ENCODE measurements at places on chromosomes 5 and 9.

DNA sequence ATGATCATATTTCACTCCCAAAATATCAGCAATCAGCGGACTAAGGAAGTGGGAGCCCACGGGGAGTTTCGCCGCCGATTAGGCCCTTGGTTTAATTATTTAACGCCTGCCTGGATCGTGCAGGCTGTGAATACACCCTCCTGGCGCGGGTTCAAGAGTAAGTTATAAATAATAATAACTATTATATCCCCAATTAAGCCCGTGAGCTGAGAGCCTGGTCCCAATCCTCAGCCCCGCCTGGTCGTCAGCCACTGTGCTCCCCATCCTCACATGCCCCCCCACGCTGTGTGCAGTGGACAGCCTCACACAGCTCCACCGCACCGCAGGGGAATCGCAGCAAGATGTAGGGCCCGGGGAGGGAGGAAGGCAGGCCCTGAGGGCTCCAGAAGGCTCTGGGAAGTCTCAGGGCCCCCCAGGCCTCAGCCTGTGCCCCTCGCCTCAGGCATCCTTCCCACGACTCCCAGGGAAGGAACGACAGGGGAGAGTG is 10.8 kb upstream of the PRRX2 start:
- no peak for DNase-seq

GRCh38 chr5:54275361-54275760 is 35.0 kb downstream of the ARL15 start:
- DNase-seq: no peak

DNA sequence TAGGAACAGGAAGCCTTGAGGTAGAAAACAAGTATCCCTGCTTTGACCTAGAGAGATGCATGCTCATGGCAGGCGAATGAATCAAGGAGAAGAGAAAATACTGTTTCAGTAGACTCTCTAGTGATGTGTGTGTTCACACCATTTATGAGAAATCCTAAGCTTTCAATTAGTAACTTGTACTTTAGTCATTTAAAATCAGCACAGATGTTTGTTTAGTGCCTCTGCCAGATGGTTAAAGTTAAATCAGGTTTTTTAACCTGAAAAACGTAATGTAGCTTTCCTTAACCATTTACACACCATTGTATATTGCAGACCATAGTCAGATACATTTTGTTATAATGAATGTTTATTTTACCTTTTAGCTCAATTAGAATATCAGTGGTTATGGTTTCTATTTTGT is 5.0 kb downstream of the TJP2 start:
- no peak for DNase-seq

DNA sequence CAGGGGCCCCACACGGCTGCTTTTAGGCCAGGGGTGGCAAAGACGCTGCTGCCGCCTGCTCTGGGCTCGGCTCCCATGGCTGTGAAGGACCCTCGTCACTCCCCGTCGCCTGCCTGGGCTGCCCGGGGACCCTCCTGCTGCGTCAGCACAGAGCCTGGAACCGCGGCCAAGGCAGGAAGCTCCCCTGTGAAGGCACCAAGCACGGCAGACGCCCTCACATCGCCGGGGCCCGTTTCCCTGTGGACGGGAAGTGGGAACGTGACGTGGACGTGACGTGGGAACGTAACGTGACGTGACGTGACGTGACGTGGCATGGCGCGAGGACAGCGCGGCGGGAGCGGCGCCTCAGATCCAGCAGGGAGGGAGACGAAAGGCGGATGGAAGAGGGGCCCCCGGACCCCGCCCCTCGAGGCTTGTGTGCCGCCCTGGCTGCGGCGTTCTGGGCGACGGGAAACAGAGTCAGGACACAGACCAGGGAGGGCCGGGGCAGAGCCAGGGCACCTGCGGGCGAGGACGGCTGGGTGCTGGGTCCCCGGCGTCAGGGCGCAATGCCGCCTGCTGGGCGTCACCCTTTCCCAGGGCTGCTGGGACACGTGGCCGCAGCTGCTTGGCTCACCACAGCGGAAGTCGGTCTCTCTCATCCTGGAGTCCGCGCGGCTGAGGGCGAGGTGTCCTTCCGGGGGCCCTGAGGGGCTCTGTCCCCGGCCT is 53.1 kb downstream of the MRPL36 start:
- DNase-seq: no peak

DNA sequence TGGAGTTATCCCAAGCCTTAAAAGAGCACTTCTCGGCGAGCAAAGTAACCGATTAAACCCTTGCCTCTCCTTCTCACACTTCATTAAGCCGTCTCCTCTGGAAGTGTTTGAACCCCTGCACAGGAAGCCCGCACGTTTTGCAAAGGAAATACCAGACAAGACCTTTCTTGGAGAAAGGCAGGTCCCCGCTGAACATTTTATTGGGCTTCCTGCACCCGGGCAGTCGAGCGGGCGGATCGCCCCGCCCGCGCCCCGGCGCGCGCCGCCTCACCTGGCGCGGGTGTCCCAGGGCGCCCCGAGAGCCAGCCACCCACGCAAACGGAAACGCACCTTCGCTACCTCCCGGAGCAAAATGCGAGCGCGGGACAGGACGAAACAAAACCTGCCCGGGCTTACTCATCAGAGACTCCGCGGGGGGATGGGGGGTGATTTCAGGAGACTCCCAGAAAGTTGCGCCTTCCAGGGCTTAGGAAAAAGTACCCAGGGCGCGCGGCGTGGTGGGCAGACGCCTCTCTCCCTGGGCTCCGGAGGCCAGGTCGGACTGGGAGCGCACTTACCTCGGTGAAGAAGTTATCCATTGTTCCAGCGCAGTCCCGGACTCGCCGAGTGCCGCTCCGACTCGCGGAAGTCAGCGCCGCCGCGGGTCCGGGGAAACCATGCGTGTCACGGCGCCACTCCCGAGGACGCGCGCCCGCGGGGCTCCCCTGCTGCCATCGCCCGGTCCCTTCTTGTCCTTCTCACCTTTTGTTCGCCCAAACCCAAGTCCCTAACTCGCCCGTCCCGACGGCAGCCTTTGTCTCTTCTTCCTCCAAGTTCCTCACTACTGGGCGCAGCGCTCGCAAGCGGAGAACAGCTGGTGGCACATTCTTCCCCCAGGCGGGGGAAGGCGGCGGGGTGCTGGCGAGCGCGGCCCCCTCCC is 598 bp downstream of the MYO10 start:
- DNase-seq: no peak

DNA sequence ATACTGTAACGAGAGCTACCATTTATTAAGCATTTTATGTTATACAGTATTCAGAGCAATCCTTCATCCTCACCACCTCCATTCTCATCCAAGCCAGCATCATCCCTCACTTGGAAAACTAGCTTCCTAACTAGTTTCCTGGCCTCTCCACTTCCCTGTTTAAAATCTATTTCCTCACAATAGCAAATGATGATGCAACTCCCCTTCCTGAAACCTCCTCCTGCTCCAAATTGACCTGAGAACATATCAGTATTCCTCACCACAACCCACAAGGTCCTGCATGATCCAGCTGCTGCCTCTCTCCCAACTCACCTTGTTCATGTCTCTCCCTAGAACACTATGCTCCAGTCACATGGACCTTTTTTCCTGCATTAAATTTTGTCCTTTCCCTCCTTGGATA is 4.3 kb upstream of the SLC36A2 start:
- DNase-seq: no peak

DNA sequence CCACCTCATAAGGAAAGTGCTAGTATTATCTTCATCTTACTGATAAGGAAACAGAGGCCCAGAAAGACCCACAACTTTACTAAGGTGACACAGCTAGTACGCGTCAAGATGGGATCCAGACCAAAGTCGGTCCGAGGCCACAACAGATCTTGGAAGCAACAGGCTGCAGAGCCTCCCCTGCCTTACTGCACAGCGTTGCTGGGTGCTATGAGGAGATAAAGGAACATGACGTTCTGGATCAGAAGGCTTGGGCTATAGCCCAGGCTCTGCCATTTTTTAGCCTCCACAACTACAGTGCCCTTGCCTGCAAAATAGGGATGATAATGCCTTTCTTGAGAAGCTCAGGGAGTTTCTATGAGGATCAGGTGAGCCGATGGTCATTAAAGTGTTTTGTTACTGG is 144.1 kb downstream of the NMUR2 start:
- no peak for DNase-seq

DNA sequence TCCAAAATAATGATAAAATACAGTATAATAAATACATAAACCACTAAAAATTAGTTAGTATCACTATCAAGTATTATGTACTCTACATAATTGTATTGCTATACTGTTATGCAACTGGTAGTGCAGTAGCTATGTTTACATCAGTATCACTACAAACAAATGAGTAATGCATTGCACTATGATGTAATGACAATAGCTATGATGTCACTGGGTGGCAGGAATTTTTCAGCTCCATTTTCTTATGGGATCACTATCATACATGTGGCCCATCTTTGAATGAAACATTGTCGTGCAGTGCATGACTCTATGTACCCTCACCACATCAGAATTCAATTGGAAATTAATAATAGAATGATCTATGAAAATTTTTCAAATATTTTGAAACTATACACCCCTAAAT is 201.3 kb downstream of the MPDZ start:
- DNase-seq: no peak

DNA sequence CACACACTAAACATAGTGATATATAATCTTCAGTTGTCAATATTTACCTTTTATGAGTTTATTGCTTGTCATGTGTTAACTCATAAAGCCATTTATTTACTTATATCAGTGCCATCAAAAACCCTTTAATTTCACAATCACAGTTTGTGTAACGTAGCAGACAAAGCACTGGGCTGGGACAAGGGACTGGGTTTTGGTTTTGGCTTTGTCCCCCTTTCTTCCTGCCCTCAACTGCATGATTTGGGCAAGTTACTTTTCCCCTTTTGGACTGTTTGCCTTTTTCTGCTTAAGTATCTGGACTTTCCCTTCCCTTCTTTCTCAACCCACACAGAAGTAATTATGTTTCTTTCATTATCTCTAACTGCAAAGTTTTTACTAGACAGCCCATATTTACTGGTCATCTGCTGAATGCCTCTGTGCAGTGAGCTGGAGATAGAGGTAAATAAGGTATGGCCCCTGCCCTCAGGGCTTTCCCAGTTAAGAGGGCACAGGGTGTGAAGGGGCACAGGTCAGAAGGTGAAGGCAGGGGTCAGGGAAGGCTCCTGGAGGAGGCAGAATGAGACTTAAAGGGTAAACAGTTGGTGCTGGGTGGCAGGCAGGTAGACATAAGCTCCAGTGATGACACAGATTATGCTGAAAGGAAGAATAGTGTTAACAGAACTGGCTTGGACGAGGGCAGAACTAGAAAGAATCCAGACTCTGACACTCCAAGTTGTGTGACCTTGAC is 14.8 kb upstream of the NR3C1 start:
- DNase-seq: no peak

DNA sequence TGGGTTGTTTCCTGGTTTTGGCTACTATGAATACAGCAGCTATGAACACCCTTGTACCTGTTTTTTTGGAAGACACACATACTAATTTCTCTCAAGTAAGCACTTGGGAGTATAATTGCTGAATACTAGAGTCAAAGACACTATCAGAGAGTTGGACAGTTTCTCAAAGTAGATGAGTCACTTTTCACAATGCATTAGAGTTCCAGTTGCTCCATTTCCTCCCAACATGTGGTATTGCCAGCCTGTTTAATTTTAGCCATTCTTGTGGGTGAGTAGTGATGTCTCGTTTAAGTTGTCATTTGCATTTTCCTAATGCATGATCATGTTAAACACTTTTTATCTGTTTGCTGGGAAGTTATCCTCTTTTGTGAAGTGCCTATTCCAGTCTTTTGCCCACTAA is 81.6 kb upstream of the GDNF start:
- no peak for DNase-seq

GRCh38 chr9:122800066-122801060 is at the start of gene OR1K1:
Gene OR1K1 (plus strand): TSS chr9:122800123. CDS start chr9:122800123, 0 bp downstream.
- DNase-seq: no peak

- no peak for DNase-seq
Measured at GRCh38 chr9:76680716-76681425, 83.4 kb upstream of the PCA3 start.

DNA sequence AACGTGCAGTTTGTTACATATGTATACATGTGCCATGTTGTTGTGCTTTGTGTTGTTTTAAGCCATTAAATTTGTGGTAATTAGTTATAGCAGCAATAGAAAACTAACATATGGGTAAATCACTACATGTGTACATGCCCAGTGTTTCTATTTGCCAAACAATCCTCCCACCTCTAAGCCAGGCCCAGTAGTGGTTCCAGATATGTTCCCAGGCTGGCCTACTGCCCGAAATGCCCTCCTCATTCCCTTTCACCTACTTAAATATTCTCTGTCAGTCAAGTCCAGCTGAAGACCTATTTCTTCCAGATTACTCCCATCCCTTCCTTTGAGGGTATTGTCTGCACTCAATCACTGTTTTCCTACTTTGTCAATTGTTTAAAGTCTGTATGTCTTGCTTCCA is 24.1 kb upstream of the AGGF1 start:
- no peak for DNase-seq

- DNase-seq: no peak
Measured at GRCh38 chr5:135386886-135387628, 12.0 kb downstream of the MACROH2A1 start.

GRCh38 chr5:79025054-79025472 is 40.0 kb upstream of the ARSB start:
- peak; percentile 12 for DNase-seq

GRCh38 chr9:129208207-129209032 is 30.4 kb upstream of the IER5L start:
- no peak for DNase-seq

DNA sequence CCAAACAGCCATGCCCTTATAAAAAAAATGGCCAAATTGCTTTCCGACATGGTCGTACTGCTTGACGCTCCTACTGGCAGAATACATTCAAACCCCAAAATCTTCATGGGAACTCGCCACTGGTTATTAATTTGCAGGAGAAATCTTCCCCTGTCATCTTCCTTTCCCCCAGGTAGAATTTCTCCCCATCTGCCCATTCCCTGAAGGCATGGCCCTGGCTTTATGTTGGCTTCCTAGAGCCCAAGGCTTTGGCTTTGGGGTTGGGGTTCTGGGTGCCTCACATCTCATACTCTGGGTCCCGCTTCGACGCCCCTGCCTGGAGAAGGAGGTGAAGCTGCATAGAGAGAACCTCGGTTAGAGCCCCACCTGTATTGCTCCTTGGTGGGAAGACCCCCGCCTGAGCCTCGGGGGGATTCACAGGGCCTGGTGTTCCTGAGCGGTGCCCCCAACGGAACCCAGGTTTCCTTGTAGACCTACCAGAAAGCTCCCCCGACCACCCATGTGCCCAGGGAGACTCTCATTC is 8.6 kb upstream of the FIBCD1 start:
- no peak for DNase-seq
